ENCODE measurements at places on chromosomes 16 and 17. TPM values are rescaled to one million over a fixed set of nuclear protein-coding genes. Genes with fewer than 3 reads are reported as not detected.

Gene ARSG
- 1.3 TPM for total RNA-seq

Gene MMD
- 34.7 TPM for total RNA-seq

Gene SEPTIN12
- total RNA-seq: not detected

Gene GDE1
- total RNA-seq: 99.9 TPM

Gene HSPB9
- total RNA-seq: not detected

Gene PRSS21
- not detected for total RNA-seq

Gene C16orf46
- total RNA-seq: 2.5 TPM

Gene ZFPM1
- 4.1 TPM for total RNA-seq

Gene GRB7
- total RNA-seq: 19.0 TPM

Gene SCIMP
- 0.03 TPM for total RNA-seq

Gene KRTAP4-9
- total RNA-seq: not detected

Gene TBC1D3G
- total RNA-seq: not detected

Gene MT1F
- total RNA-seq: 7.1 TPM

Gene SEC14L1
- total RNA-seq: 35.3 TPM

Gene KRT36
- not detected for total RNA-seq

Gene CDK3
- total RNA-seq: 7.8 TPM

Gene TERB1
- total RNA-seq: not detected

Gene CSH2
- 1.4 TPM for total RNA-seq

Gene TPSB2
- total RNA-seq: not detected

Gene RNFT1
- 43.5 TPM for total RNA-seq

Gene GFER
- total RNA-seq: 34.0 TPM

Gene MYOCD
- total RNA-seq: 8.4 TPM

Gene CLDN7
- 169 TPM for total RNA-seq

Gene OR3A3
- total RNA-seq: not detected

Gene P2RX5
- total RNA-seq: 0.36 TPM

Gene TMEM235
- not detected for total RNA-seq

Gene BRCA1
- 8.0 TPM for total RNA-seq

Gene ARL6IP1
- 239 TPM for total RNA-seq

Gene DHX58
- total RNA-seq: 1.6 TPM

Gene AGRP
- 1.9 TPM for total RNA-seq

Gene IL21R
- total RNA-seq: 0.10 TPM

Gene ODAD4
- 0.53 TPM for total RNA-seq

Gene KRT32
- total RNA-seq: not detected

Gene ENO3
- total RNA-seq: 18.7 TPM

Gene MRPL45
- total RNA-seq: 44.9 TPM

Gene EFCAB5
- total RNA-seq: 0.12 TPM

Gene CHCT1
- total RNA-seq: not detected

Gene SLC6A2
- 1.1 TPM for total RNA-seq

Gene MT4
- not detected for total RNA-seq

Gene DNAI2
- total RNA-seq: not detected

Gene FOXL1
- total RNA-seq: 2.0 TPM

Gene PRSS22
- 60.2 TPM for total RNA-seq

Gene MYH2
- not detected for total RNA-seq

Gene CDRT15
- not detected for total RNA-seq

Gene SMIM36
- total RNA-seq: not detected

Gene BICDL2
- total RNA-seq: 12.3 TPM

Gene TBC1D3I
- not detected for total RNA-seq

Gene KRTAP2-2
- total RNA-seq: not detected

Gene PYDC1
- total RNA-seq: not detected

Gene SYT17
- 6.7 TPM for total RNA-seq

Gene SCN4A
- under 0.01 TPM for total RNA-seq

Gene RPRML
- not detected for total RNA-seq

Gene PRSS33
- total RNA-seq: 0.20 TPM

Gene SLC13A2
- total RNA-seq: 1.2 TPM

Gene CDK12
- 33.8 TPM for total RNA-seq

Data from hepatocyte (in vitro differentiated cells).